Transverse colon (tissue), 4 donors: ENCODE measurements at places on chromosomes 7 and 10.

DNA sequence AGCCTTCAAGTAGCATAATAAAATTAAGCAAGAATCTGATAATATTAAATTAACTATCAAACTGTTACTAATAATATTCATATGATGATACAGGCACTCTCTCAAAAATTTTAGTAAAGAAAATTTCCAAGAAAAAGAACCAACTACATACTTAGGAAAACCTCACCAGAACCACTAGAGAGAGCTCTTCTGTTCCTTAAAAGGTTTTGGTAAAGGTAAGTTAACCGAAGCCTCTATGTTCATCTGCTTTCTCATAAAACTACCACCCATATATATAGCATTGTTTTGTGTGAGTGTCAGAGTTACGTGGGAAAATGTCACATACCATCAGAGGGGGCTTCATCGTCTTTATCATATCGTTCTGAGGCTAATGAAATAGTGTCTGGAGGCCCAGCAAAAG is 20.7 kb downstream of the SKAP2 start:
- no peak for DNase-seq
- H3K4me3 ChIP-seq = no peak overlapping the region
- no peak overlapping the region for H3K27ac ChIP-seq
- no peaks in the 10 kb centered on the region for H3K36me3 ChIP-seq

DNA sequence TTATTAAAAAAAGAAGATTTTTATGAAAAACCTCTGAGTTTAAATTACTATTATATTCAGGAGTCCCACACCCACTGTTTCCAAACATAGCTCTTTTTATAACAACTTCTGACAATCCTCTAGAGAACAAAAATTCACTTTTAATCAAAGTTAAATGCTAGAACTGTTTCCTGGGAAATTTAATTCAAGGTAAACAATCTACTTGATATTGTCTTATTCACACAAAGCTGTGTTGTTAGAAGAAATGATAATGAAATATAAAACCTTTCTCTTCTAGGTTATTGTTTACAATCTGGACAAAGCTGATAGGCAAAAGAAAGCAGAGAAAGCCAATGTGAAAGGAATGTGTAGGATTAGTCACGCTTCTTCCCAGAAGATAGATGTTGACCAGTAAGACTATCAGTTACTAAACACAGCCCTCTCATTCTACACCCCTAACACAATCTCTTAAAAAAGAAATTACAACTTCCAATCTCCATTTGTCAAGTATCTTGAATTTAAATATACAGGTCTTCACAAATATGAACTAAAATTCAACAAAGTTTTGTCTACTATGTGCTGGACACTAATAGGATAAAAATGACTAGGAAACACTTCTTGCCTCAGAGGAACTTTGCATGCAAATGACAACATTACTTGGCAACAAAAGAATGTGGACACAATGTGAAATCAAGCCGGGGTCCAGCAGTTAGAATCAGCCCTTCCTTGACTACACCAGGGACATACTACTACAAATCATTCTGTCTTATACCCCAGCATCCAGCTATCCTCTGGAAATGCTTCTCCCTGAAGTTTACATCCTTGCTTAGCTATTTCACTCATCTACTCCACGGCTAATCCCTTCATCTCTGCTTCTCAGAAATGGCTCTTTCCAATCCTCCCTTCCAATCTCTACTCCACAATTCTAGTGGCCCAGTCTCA is 123.7 kb downstream of the IMMP2L start:
- H3K27me3 ChIP-seq = no peaks in the 10 kb centered on the region
- no peaks in the 10 kb centered on the region for H3K36me3 ChIP-seq
- H3K4me3 ChIP-seq = no peak overlapping the region

- H3K4me3 ChIP-seq = no peak overlapping the region
- no peaks in the 10 kb centered on the region for H3K27me3 ChIP-seq
- DNase-seq = no peak
- peak overlapping the region; percentile 35 for H3K27ac ChIP-seq
Observed at GRCh38 chr10:10818082-10818481, 199.6 kb upstream of the CELF2 start.

DNA sequence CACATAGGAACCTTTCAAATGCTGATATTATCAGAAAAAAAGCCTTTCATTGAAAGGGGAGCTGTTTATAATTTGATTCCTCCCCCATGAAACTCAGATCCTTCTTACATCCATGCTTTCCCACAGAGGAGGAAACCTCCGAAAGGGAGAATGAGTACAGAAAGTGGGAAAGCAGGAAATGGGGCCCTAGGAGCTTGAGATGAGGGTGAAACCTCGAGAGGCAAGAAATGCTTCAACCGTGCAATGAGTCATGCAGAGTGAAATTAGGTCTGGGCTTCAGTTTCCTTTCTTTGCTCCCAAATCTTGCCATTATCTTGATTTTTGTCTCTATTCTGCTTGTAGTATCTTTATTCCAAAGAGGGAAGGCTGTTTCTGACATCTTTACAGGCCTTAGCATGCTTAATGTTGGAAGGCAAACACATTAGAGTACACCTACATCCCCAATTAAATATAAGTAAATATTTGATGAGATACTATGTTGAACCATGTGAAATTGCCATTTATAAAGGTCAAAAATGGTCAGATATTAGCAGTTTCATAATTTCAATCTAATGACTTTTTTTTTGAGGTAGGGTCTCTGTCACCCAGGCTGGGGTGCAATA is 79.1 kb downstream of the NAMPT start:
- DNase-seq = no peak
- no peaks in the 10 kb centered on the region for H3K4me1 ChIP-seq
- H3K4me3 ChIP-seq = no peak overlapping the region

GRCh38 chr10:36033808-36034207 is 391.7 kb upstream of the FZD8 start:
- no peaks in the 10 kb centered on the region for H3K27me3 ChIP-seq
- DNase-seq = no peak
- H3K27ac ChIP-seq = no peak overlapping the region
- no peaks in the 10 kb centered on the region for H3K4me1 ChIP-seq
- no peaks in the 10 kb centered on the region for H3K36me3 ChIP-seq

DNA sequence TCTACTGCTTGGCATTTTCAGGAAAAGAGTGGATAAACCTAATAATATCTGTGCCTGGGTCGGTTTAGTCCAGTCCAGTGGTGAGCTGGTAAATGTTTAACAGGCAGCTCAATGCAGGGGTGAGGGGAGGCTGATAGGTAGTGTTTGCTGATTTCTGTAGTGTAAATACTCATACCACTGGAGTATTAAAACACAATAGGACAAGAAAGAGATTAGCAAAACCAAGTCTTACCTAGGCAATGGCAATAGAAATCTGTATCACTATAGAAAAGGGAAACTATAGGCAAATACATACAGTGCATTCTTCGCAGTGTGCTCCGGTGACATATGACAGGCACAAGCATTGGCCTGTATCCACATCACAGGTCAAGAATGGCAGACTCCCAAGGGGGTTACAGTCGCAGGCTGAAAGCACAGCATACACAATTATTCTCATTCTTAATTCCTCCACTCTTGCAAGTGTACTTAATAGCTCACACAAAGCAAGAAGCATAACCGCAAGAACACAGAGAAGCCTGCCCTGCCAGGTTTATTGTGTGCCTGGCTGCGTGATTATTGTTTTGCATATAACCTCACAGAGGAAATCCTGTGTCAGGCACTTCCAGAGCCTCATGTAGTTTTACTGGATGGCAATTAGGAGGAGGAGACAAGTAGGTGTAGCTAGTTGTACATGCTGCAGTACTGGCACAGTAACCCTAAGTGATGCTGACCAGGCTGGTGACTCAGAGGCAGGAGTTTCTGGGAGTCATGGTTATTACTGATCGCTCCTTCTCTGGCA is 35.0 kb downstream of the LAMB4 start:
- no peaks in the 10 kb centered on the region for H3K36me3 ChIP-seq
- H3K27ac ChIP-seq = peak overlapping the region; percentile 78
- peaks cover 18% of the 10 kb centered on the region for H3K4me1 ChIP-seq
- no peaks in the 10 kb centered on the region for H3K27me3 ChIP-seq

DNA sequence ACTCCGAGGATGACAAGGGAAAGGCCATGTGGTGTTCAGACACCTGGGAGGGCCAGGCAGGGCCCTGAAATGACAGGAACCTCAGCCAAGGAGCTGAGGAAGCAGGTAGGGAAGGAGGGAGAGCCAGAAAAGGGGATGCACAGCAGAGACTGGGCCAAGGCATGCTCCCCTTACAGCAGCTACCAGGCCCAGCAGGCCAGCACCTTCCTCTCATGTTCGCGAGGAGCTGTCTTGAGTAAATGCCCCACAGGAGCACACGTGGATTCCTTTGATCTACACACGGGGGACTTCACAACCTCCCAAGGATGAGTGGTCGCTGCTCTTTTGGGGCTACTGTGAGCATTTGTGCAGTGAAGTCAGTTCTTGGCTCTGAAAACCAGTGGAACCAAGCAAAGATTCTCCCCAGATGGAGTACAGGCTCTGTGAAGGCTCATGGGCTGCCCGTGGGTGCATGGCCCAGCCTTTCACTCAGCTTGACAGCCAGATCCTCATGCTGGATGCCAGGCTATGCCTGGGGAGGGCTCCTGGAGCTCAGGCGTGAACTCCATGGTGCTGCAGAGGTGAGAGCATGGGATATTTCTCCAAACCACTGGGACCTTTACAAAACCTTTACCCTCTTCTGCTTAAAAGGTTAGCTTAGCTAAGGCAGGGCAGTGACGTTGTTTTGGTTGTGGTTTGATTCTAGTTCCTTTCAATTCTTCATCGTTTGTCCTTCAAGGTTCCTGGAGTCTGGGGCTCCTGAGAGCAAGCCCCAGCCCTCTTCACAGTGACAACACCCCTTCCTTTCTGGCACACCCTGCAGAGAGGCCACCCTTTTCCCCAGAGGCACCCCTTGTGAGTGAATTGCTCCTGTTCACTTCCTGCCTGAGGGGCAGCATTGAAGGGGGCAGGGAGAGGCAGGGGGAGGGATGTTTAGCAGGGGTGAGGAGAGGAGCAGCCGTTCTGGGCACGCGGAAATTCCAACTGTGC is 74.2 kb upstream of the ZPBP start:
- no peaks in the 10 kb centered on the region for H3K4me1 ChIP-seq
- no peak overlapping the region for H3K27ac ChIP-seq
- no peaks in the 10 kb centered on the region for H3K36me3 ChIP-seq
- H3K27me3 ChIP-seq = no peaks in the 10 kb centered on the region

GRCh38 chr10:11685787-11686218 is 56.4 kb upstream of the ECHDC3 start:
- H3K36me3 ChIP-seq = no peaks in the 10 kb centered on the region
- peak; percentile 87 for DNase-seq
- H3K4me1 ChIP-seq = no peaks in the 10 kb centered on the region
- H3K27me3 ChIP-seq = no peaks in the 10 kb centered on the region
- H3K4me3 ChIP-seq = no peak overlapping the region
- peak overlapping the region; percentile 78 for H3K27ac ChIP-seq

- H3K4me3 ChIP-seq = no peak overlapping the region
- no peak for DNase-seq
- no peaks in the 10 kb centered on the region for H3K4me1 ChIP-seq
- H3K36me3 ChIP-seq = no peaks in the 10 kb centered on the region
Observed at GRCh38 chr7:44911911-44912310, 26.6 kb upstream of the PURB start.

DNA sequence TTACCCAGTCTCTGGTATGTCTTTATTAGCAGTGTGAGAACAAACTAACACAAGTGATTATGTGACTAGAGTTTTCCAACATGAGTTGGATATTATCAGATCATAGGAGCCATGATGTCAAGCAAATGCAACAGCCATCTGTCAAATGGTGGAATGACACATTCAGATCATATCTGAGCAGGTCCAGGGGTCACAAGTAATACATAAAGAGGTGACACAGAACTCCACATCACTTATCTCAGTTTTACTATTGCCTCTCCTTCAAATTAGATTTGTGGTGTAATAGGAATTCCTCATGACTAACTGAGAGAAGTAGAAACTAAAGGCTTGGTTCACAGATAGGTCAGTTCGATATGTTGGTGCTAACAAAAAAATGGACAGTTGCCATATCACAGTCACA is 12.2 kb upstream of the SAMD9L start:
- no peaks in the 10 kb centered on the region for H3K4me1 ChIP-seq
- H3K27me3 ChIP-seq = no peaks in the 10 kb centered on the region
- no peak for DNase-seq

GRCh38 chr10:101695404-101695890 is 477 bp upstream of the FBXW4 start:
- H3K27ac ChIP-seq = peak overlapping the region; percentile 99
- no peaks in the 10 kb centered on the region for H3K27me3 ChIP-seq
- no peaks in the 10 kb centered on the region for H3K36me3 ChIP-seq
- no peak for DNase-seq
- peaks cover 23% of the 10 kb centered on the region for H3K4me1 ChIP-seq

- H3K27ac ChIP-seq = no peak overlapping the region
- DNase-seq = no peak
- H3K36me3 ChIP-seq = peaks cover 34% of the 10 kb centered on the region
- H3K4me1 ChIP-seq = no peaks in the 10 kb centered on the region
- H3K4me3 ChIP-seq = no peak overlapping the region
Observed at GRCh38 chr10:99908512-99908911, 101.2 kb downstream of the DNMBP start.

DNA sequence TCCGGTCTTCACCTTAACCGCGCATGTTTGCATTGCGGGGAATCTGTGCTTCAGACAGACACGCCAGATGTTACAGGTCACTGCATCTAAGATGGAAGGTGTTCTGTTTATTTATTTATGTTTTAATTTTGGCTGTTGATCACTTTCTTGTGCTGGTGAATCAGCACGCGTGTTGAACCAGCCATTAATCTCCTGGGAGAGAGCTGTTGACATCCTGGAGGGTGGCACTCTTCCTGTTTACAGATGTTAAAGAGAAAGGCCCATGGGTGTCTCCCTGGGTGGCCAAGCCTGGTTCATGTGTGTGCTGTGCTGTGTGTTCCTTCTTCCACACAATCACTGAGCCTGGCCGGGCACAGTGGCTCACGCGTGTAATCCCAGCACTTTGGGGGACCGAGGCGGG is 355.3 kb downstream of the PAXIP1 start:
- H3K27me3 ChIP-seq = no peaks in the 10 kb centered on the region
- H3K4me3 ChIP-seq = no peak overlapping the region
- H3K27ac ChIP-seq = no peak overlapping the region
- no peaks in the 10 kb centered on the region for H3K4me1 ChIP-seq
- DNase-seq = no peak

GRCh38 chr10:131983780-131984179 is 2.1 kb upstream of the BNIP3 start:
- DNase-seq = no peak
- no peaks in the 10 kb centered on the region for H3K36me3 ChIP-seq
- H3K27me3 ChIP-seq = peaks cover 38% of the 10 kb centered on the region
- peaks cover 13% of the 10 kb centered on the region for H3K4me1 ChIP-seq

GRCh38 chr7:71775648-71776047 is 636.5 kb downstream of the CALN1 start:
- no peak overlapping the region for H3K4me3 ChIP-seq
- H3K4me1 ChIP-seq = no peaks in the 10 kb centered on the region
- DNase-seq = no peak
- no peaks in the 10 kb centered on the region for H3K36me3 ChIP-seq
- no peaks in the 10 kb centered on the region for H3K27me3 ChIP-seq
